Stimulated activated CD8-positive, alpha-beta memory T cell treated with anti-CD3 and anti-CD28 coated beads, Interleukin-12 subunit alpha, Interleukin-12 subunit beta, amount 100 ng/mL, for 1 hour (primary cell): ENCODE measurements at places on chromosomes 2 and 18.

DNA sequence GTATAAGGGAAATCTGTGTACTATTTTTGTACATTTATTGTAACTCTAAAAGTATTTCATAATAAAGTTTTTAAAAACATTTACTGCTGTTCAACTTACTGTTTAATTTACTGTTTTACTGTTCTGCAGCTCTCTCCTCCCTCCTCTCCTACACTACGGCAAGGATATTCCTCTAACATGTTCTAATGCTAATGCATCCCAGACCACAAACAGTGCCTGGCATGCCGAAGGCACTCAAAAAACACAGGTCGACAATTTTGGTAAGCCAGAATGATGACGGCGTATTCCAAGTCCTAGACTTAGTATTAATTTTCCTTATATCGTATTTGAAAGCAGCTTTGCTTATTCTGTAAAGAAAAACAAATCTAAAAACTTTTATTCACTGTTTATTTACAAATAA, 13.3 kb downstream of the MGAT4A start:
- no peak for DNase-seq

DNA sequence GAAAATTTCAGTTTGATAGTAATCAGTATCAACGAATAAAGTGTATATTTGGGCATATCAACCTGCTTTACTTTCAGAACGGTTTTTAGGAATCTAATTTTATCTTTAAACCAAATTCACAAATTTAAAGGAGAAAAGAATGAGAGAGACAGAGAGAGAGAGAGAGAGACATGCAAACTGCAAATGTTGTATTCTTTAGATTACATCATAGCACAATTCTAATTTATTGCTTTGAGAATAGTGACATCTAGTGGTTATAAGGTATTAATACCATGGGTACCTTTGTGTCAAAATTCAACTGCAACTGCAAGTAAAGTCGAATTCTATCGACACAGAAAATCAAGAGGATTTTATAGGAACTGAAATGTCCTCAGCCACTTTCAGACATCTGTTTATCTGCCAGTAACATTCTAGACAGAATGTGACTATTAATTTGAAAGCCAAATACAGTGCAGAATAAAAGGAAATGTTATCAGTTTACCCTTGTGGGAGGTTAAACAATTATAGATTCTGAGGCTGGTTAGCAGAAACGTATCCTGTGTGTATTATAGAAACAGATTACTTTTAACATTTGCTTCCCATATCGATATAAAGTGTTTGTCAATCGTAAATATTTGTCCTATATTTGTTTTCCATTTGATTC, 529.8 kb upstream of the VRK2 start:
- no peak for DNase-seq

DNA sequence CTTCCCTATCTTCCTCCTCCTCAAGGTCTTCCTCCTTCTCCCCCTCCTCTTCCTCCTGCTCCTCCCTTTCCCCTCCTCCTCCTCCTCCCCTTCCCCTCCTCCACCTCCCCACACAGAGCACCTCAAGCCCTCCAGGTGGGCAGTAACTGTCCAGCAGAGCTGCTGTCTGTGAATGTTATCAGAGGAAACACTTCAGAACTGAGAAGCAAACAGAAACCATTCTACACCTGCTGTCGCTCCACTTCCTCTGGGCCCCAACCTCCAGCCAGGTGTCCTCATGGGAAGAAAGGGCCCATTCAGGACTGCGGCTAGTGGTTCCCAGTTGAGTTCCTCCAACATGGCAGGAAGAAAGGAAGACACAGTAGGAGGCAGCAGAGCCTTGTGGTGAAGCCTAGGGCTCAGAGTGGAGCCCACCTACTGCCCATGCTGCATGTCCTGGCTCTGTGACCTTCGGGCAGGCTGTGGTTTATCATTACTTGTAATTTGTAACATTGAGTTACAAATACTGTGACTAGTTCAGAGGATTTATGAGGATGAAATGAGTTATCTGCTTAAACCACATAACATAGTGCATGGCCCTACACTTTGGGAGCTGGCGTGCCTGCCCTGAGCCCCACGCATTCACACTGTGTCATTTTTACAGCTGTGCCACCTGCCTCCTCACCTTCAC, 165.9 kb upstream of the ID2 start:
- DNase-seq, result no peak

DNA sequence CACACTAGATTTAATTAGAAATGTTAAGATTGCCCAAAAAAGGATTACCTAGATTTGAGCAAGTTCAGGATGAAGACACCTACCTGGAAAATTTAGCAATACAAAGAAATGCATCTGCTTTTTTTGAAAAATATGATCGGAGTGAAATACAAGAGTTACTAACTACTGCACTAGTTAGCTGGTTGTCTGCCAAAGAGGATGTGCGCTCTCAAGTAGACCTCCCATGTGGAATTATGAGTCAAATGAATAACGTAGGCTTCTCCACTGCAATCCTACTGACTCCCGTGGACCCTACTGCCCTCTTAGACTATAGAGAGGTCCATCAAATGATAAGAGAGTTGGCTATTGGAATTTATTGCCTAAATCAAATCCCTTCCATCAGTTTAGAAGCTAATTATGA, 2.0 kb downstream of the ANKAR start:
- DNase-seq, result no peak

GRCh38 chr18:58670404-58671110, 708 bp upstream of the MALT1 start:
- no peak for DNase-seq

GRCh38 chr2:199336546-199336945, 121.2 kb downstream of the SATB2 start:
- no peak for DNase-seq

GRCh38 chr18:66533693-66534092, 70.2 kb downstream of the CDH19 start:
- DNase-seq, result no peak

GRCh38 chr2:112216167-112216566, 38.7 kb downstream of the ZC3H8 start:
- no peak for DNase-seq

GRCh38 chr2:110843959-110844510, 111.7 kb downstream of the ACOXL start:
- DNase-seq, result no peak

DNA sequence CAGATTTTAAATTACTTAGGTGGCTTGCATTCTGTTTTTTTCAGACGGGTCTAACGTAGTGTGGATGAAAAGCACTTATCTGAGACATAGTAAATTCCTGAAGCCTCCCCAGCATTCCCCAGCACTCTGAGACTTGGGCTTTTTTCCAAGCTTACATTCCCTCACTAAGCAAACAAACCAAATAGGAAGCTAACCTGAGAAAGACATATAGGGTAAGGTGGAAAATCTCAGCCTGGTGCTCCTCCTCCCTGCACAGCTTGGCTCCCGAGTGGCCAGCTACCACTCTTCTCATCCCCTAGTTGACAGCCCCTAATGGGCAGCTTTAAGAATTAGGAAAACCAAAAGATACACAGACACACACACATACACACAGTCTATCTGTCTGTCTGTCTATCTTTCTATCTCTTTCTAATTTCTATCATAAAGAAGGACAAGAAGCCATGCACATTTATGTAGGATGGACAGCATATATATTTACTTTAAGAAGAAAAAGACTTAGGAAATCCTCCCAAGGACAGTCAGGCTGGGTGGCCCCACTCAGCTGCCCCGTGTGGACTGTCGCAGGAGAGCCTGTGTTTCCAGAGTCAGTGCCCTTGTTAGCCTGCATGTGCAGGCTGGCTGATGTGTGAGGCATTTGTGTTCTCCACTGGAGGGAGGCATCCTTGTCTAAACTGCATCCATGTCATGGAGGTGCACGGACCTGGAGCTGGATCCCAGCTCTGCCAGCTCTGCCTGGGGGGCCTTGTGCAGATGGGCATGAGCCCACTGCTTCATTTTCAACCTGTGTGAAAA, 8.2 kb downstream of the CNNM3 start:
- DNase-seq, result no peak

DNA sequence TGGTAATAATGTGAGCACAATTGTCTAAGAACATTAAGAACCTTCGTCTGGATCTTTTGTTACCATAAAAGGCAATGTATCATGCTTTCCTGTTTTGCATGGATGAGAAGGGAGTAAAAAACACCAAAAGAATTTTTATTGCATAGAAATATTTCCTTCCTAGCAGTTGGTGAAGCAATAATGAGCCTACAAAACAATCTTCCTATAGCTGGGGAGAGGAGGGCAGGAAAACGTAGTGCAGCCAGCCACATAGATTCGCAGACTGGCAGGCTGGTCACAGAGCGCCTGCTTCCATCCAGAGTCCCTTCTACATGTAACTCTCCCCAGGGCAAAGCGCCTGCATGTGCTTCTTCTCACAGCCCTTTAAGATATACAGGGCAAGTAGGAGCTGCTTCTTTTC, 190.4 kb downstream of the BABAM2 start:
- DNase-seq, result no peak

DNA sequence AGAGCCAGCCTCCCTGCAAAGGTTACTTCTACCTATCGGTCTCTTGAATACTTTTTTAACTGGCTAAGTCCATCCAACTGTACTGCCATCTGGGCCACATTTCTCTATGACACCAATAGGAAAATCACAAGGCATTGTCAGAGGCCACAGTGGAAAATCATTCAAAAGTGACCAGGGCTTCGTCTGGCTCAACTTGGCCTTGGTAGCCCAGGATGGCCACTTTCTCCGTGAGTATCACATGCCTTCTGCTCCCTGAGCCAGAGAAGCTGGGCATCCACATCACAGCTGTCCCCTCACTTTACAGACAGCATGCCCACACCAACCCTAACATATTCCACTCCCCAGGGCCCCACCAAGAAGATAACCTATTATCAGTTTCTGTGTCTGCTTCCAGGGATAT, 5.8 kb downstream of the CIB4 start:
- no peak for DNase-seq

DNA sequence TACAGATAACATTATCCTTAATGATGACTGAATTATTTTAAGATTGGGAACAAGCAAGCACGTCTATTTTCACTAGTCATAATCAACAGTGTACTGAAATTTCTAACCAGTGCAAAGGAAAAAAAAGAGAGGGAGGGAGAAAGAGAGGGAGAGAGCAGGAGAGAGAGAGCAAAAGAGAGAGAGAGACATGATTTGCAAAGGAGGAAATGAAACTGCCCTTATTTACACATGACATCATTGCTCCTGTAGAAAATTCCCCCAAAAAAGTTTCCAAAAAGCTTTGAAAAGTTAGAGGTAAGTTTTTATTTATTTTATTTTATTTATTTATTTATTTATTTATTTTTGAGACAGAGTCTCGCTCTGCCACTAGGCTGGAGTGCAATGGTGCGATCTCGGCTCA, 355.3 kb upstream of the CELF4 start:
- no peak for DNase-seq

DNA sequence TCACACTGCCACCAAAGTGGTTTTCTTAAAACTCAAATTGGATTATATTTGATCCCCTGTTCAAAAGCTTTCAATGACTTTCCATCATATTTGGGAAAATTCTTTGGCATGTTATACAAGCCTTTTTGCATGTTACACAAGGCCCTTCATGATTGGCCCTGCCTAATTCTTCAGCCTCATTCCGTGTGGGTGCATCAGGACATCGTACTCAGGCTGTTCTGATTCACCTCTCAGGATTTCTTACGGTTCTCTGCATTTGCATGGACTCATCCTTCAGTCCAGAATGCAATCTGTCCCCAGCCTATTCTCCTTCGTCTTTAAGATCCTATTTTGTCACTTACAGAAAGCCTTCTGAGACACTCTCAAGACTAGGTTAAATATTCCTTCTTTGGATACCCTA, 107.8 kb downstream of the LYPD1 start:
- DNase-seq, result no peak

DNA sequence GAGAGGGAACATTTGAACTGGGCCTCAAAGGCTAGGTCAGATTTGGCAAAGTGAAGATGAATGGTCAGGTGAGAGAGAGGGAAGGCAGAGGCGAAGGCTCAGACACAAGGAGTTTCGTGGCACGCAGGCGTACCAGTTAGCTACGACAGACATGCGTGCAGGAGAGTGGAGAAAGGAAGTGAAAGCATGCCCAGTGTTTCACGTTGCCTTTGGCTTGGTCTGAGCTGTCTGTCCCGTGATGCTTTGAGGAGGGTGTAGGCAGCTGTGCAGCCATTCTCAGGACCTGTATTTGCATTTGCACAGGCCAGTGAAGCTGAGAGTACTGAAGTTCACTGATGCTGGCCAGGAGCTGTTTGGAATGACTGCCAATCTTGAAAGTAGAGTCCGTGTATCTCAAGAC, 69.5 kb downstream of the HNRNPLL start:
- no peak for DNase-seq

DNA sequence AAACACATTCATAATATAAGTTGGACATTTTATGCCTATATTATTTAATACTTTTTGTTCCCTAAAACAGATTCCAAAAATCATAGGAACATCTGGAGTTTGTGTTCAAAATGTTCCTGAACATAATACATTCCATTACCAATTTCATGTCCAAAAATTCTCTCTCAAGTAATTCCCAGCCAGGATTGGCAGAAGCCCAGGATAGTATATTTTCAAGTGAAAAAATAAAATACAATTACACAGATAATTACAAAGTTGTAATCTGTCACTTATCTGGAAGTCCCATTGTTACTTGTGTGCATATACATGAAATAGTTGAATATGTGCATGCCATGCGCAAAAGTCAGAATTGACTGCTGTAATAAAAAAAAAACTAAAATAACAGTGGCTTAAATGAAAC, 5.2 kb upstream of the SCN7A start:
- DNase-seq, result no peak

GRCh38 chr2:241739651-241740050, 5.2 kb downstream of the D2HGDH start:
- no peak for DNase-seq

DNA sequence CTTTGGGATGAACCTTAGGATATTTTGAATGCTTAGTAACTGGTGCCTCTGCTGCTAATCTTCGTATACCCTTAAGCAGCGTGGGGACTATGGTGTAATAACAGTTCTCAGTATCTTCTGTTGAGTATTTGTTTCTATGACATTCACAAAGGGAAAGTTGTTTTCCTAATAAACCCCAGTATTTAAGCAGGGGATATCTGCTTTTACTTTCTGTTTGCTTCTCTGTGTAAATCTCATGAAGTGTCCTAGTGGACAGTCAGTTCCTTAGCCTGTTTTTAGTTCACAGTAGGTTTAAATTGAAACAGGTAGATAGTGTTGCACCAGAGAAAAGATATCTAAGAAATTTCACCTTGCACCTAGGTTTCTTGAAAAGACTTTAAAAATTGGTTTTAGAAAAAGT, 14.9 kb downstream of the KIAA1328 start:
- DNase-seq, result no peak
